Left ventricle myocardium inferior (tissue), 1 donor: ENCODE measurements at places on chromosomes 5 and 9.
A peak's percentile ranks its signal among the peaks of the same experiment; 100 is the strongest.

DNA sequence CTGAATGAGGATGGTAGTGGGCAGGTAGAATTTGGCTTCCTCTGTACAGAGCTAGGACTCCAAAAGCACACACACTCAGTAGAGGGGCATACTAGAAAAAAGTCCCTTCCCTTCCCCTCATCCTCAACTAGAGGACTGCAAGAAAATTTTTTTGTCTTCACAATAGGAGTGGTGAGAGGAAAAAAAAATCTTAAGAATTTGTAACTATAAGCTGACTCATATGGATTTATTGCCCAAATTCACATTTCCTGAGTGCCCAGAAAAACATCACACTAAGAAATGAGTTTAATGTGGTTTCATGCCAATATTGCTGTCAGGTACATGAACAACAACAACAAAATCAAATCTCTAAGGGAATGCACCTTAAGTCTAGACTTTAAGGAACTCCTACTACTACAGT, 43.7 kb downstream of the RANBP6 start:
- H3K4me3 ChIP-seq = no peak overlapping the region
- H3K27ac ChIP-seq = no peak overlapping the region
- H3K36me3 ChIP-seq = peaks cover 43% of the 10 kb centered on the region
- no peak for DNase-seq

DNA sequence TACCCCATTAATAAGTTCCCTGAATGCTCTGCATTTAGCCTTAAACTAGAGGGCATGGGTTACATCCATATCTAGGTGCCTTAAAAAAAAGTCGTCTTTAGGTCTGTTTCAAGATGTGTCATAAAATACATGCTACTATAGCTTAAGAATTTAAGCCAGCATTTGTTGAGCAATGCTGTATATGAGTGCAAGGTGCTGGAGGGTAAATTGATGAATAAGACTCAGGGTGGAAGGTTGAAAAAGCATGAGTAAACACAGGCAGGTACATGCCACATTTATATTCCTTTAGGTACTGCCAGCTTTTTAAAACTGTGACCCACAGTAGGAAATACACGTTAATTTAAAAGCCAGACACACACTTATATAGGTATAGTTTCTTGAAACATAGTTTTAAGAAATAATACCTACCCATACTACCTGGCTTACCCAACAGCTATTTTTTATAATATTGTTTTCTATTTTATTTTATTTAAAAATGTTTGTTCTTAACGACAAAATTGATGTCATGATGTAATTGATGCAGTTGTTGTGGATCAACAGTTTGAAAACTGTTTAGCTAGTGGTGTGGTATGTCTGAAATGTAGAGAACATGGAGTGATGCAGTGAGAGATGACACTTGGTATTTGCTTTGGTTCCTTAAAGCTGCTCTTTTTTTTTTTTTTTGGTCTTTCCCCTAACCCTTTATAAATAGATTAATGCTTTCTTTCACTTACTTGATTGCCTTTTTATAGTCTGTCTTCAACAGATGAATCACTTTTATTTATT, 3.9 kb downstream of the HMGCR start:
- DNase-seq = no peak
- no peaks in the 10 kb centered on the region for H3K27me3 ChIP-seq
- H3K27ac ChIP-seq = no peak overlapping the region
- peaks cover 33% of the 10 kb centered on the region for H3K4me1 ChIP-seq
- H3K36me3 ChIP-seq = peaks cover 19% of the 10 kb centered on the region

DNA sequence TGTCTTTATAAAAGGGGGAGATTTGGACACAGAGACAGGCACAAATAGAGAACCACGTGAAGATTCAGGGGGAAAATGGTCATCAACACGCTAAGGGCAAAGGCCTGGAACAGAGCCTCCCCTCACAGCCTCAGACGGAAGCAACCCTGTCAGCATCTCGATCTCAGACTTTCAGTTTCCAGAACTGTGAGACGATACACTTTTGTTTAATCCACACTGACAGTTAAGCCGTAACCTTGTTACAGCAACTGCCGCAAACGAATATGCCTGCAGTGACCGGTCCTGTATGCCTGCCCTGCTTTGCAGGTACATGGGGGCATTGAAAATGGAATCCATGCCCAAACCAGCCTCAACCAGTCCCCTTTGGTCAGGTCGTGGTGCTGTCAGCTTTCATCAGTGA, 139.5 kb downstream of the ATPSCKMT start:
- DNase-seq = no peak
- H3K27ac ChIP-seq = no peak overlapping the region
- no peak overlapping the region for H3K4me3 ChIP-seq
- no peaks in the 10 kb centered on the region for H3K27me3 ChIP-seq
- no peaks in the 10 kb centered on the region for H3K36me3 ChIP-seq

DNA sequence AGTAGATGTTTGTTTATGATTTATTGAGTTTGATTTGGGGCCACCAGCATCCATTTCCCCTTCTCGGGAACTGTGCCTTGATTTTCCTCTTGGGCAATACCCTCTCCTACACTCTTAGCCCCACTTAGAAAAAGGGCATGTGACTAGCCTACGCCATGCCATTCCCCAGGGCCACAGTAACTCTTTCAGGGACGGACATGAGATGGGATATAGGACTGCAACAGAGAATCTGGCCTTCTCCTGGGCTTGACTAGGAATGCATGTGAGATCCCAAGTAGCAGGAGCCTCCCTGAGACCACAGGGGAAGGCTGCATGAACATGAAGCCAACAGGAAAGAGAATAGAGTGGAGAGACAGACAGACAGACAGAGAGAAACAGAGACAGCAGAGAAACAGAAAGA, 30.7 kb upstream of the SPARC start:
- no peaks in the 10 kb centered on the region for H3K27me3 ChIP-seq
- H3K4me1 ChIP-seq = peaks cover 18% of the 10 kb centered on the region
- peak overlapping the region; percentile 57 for H3K27ac ChIP-seq

- peaks cover 90% of the 10 kb centered on the region for H3K27me3 ChIP-seq
- no peak for DNase-seq
- no peak overlapping the region for H3K4me3 ChIP-seq
- H3K27ac ChIP-seq = no peak overlapping the region
- H3K4me1 ChIP-seq = no peaks in the 10 kb centered on the region
- no peaks in the 10 kb centered on the region for H3K36me3 ChIP-seq
Measured at GRCh38 chr5:3119435-3119834, 368.0 kb upstream of the IRX2 start.

- peaks cover 58% of the 10 kb centered on the region for H3K4me1 ChIP-seq
- H3K27ac ChIP-seq = no peak overlapping the region
- no peaks in the 10 kb centered on the region for H3K36me3 ChIP-seq
- DNase-seq = no peak
- H3K4me3 ChIP-seq = no peak overlapping the region
- H3K27me3 ChIP-seq = no peaks in the 10 kb centered on the region
Measured at GRCh38 chr5:78597974-78598371, 50.6 kb downstream of the LHFPL2 start.

DNA sequence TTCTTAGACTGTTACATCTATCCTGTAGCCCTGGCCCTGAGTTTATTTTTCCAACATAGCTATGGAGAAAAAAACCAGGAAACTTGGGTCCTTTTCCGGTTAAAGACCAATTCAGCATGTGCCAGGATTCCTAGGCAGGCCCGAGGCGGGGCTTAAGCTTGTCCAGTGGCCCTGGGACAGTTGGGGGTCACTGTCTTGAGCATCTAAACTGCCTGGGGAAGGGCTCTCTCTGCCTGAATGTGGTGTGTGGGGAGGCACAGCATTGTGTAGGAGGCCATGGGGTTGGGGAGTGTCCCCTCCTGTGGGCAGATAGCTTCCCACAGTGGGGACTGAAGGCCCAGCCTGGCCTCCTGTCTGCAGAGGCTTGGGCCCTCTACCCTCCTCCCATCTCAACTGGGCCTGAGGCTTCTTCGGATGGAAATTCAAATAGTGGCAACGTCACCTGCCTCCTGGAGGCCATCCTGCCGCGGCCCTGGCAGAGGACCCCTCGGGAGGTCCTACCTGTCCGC, 88.8 kb downstream of the PHF2 start:
- H3K27me3 ChIP-seq = no peaks in the 10 kb centered on the region
- H3K4me1 ChIP-seq = no peaks in the 10 kb centered on the region
- peak; percentile 3 for DNase-seq
- peaks cover 59% of the 10 kb centered on the region for H3K36me3 ChIP-seq
- no peak overlapping the region for H3K27ac ChIP-seq
- no peak overlapping the region for H3K4me3 ChIP-seq

GRCh38 chr9:89564346-89564878, 40.4 kb upstream of the GADD45G start:
- no peak overlapping the region for H3K27ac ChIP-seq
- H3K4me3 ChIP-seq = no peak overlapping the region
- H3K4me1 ChIP-seq = no peaks in the 10 kb centered on the region
- DNase-seq = no peak

DNA sequence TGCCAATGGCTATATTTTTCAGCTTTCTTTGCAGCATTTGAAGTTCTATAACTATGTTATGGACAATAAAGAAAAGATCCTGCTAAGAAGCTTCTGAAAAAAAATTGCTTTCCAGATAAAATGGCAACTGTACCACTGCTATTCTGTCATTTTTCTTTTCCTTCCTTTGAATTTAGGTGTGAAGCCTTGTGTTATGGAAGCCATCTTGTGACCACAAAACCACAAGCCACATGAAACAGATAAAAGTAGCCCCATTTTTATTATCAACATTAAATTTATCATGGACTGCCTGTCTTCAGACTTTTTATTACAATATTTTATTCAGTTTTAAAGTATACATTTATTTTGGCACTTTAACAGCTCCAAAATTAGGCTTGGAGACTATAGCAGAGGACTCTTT, 289.9 kb upstream of the ACTBL2 start:
- H3K4me3 ChIP-seq = no peak overlapping the region
- no peak overlapping the region for H3K27ac ChIP-seq
- DNase-seq = no peak
- no peaks in the 10 kb centered on the region for H3K36me3 ChIP-seq
- peaks cover 5% of the 10 kb centered on the region for H3K4me1 ChIP-seq

DNA sequence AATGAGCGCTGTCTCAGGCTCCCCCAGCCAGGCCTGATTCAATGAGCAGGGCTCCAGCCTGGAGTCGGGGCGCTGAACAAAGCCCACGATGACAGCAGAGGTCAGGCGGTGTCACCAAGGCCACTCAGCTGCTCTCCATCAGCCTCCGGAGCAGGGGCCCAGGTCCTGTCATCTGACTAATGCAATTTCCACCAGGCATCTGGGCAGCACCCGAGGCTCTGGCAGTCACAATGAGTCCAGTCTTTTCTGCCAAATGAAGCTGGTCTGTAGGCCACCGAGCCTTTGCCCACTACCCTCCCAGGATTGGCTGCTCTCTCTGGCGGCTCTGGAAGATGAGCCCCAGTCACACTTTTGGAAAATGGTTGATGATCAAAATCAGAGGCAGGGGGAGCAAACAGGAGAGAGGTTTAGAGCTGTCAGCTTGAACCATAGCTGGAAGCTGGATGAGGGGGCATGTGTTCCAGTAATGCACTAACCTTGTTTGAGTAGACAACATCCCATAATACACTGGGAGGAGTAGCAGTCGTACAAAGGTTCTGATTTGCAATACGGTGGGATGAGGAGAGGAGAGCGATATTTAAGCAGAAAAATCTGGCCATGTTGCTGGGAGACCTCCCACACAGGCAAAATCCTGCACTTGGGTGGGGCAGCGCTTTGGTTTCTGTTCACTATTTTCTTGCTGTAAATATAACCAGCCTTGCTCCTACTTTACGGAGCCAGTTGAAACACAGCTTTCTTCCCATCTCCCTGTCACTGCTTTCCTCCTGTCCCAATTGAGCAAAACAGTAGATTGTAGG, 306.4 kb upstream of the PANK3 start:
- H3K36me3 ChIP-seq = no peaks in the 10 kb centered on the region
- peaks cover 16% of the 10 kb centered on the region for H3K4me1 ChIP-seq
- peak; percentile 59 for DNase-seq
- no peaks in the 10 kb centered on the region for H3K27me3 ChIP-seq
- no peak overlapping the region for H3K4me3 ChIP-seq

DNA sequence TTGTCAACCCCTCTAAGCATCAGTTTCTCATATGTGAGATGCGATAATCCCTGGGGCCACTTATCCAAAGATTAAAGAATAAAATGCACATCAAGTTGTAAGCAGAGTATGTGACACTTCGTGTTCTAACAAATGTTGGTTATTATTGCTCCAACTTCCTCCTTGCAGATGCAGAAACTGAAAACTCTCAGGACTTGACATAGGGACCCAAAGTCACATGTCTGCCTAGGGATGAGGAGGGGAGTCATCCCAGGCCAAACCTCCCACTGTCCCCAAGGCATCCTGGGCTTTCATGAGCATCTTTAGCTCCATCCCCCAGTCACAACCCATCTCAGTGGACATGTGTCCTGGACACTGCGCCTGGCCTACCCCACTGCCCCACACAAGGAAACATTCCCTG, 27.5 kb upstream of the SYK start:
- no peak overlapping the region for H3K4me3 ChIP-seq
- no peaks in the 10 kb centered on the region for H3K36me3 ChIP-seq
- H3K27me3 ChIP-seq = peaks cover 13% of the 10 kb centered on the region
- H3K4me1 ChIP-seq = no peaks in the 10 kb centered on the region

- H3K4me3 ChIP-seq = no peak overlapping the region
- H3K27ac ChIP-seq = no peak overlapping the region
- DNase-seq = no peak
Measured at GRCh38 chr9:28779243-28779642, 1206.0 kb upstream of the C9orf72 start.

- peaks cover 42% of the 10 kb centered on the region for H3K36me3 ChIP-seq
- H3K4me3 ChIP-seq = no peak overlapping the region
- H3K4me1 ChIP-seq = peaks cover 91% of the 10 kb centered on the region
- DNase-seq = peak; percentile 19
Measured at GRCh38 chr5:43631182-43631910, 28.4 kb downstream of the NNT start.

DNA sequence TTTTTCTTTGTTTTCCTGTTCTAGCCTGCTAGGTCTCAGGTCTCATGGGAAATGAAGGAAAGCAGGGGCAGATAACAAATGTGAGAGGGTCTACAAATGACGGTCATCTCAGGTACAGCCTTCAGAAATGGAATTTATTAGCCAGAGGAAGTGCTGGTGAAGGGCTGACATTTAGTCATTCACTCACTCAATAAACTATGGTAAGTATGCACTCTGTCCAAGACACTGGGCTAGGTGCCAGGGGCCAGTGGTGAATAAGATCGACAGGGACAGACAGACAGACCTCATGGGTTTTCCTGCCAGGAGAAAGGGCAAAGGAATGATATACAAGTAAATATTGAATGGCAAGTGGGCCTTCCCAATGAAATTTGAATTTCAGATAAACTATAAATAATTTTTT, 6.3 kb downstream of the PDE6A start:
- H3K36me3 ChIP-seq = no peaks in the 10 kb centered on the region
- peaks cover 4% of the 10 kb centered on the region for H3K27me3 ChIP-seq

GRCh38 chr9:109329638-109330258, 8.9 kb upstream of the EPB41L4B start:
- peaks cover under 1% of the 10 kb centered on the region for H3K27me3 ChIP-seq
- peak overlapping the region; percentile 57 for H3K27ac ChIP-seq
- peak overlapping the region; percentile 10 for H3K4me3 ChIP-seq

- H3K27ac ChIP-seq = no peak overlapping the region
- no peak for DNase-seq
- H3K4me1 ChIP-seq = no peaks in the 10 kb centered on the region
- H3K4me3 ChIP-seq = no peak overlapping the region
- no peaks in the 10 kb centered on the region for H3K36me3 ChIP-seq
Measured at GRCh38 chr5:51821697-51822096, 438.4 kb downstream of the ISL1 start.
